Stimulated activated CD4-positive, alpha-beta T cell treated with anti-CD3 and anti-CD28 coated beads, Interleukin-2, amount 100 ng/mL, for 4 hours (primary cell): ENCODE measurements at places on chromosomes 3 and 15.

DNA sequence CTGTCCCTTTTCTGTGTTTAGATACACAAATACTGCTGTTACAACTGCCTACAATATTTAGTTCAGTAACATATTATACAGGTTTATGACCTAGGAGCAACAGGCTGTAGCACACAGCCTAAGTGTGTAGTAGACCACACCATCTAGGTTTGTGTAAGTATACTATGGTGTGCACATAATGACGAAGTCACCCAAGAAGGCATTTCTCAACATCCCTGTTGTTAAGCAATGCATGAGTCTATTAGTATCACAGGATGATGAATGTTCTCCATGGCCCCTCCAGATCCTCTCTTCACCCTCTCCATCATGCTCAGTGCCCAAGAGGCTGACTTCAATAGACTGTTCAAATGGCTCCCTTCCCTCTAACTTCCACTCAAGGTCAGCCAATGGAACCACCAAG, 14.6 kb upstream of the SEC62 start:
- DNase-seq: no peak

DNA sequence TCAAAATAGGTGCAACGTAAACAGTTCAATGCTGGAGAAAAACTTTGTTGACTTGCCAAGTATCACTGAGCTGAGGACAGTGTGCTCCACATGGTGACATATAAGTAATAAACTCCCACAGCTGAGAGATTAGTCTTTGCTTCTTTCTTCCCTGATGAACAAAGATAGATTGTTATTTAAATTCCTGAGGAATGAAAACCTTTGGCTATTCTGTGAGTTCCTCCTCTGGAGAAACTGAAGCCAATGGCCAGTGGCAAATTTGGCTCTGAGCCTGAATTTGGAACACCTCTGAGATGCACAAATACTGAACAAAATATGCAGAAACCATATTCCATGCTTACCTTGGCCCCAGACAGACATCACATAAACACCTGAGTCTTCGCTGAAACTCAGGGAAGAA, 63.3 kb downstream of the RPL22L1 start:
- DNase-seq: no peak

GRCh38 chr15:29670998-29671981, 151.0 kb downstream of the TJP1 start:
- DNase-seq: no peak

GRCh38 chr15:55402707-55403106, 5.5 kb downstream of the CCPG1 start:
- no peak for DNase-seq

- DNase-seq: no peak
Observed at GRCh38 chr15:29638781-29639180, 183.5 kb downstream of the TJP1 start.

DNA sequence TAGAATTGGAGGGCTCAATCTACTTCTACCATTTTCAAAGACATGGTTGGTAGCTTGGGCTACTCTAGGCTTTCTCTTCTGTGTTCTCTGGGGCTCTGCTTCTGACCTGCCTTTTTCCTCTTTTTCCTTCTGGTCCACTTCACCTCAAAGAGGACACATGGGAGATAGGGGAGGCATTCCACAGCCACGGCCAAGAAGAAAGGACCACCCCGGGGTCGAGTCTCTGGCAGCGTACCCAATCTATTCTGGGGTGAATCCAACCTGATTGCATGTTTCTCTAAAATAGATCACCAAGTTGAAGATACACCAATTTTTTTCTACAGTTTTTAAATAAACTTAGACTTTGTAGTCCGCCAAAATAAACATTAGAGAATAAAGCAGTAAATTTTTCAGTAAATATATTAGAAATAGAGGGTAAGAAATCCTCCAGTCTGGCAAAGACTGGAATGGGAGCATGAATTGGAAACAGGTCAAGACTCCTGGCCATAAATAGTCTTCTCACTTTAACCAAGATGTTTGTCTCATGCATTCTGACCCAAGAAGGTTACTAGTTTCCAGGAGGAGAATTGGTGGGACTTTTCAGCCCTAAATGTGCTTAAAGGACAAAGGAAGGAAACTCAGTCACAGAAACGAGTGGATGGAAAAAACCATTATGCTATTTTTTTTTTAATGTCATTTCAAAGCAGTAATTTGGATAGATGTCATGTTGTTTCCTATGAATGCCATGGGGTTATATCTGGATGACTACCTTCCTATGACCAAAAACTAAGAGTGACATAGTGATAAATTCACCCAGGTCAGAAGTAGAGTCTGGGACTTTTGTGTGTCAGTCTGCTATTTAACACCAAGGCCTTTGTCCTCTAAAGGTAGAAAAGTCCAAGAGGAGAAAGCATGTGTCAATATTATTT, 71.3 kb upstream of the PHLDB2 start:
- DNase-seq: no peak

DNA sequence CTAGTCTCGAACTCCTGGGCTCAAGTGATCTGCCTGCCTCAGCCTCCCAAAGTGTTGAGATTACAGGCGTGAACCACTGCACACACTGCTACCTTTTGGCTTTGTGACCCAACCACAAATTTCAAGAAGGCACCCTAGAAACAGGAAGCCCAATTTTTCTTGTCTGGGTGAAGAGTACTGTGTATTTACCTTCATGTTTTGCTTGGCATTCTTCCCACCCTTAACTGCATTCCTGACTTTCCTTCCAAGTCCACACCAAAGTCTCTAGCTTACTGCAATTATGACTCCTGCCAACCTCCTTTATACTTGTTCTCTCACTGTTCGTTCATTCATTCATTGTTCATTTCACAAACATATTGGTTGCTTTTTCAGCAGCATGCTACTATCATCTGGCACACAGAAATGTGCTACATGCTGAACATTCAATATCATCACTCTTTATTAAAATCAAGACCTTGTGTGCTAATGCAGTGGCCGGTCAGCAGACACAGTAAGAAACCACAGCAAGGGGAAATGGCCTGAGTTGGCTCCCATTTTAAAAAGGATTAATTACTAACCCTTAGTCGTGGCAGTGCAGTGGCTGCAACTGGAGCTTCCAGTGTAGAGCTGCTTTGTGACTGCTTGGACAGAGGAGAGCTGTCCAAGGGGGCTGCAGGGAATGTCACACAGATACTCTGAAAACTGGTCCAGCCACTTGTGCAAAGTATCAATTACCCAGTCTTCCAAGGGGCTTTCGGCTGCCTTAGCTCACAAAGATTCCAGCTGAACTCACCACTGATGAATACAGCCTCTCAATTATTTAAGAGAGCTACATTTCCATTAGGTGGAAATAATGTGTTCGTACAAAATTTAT, 94.0 kb downstream of the ETFA start:
- no peak for DNase-seq

DNA sequence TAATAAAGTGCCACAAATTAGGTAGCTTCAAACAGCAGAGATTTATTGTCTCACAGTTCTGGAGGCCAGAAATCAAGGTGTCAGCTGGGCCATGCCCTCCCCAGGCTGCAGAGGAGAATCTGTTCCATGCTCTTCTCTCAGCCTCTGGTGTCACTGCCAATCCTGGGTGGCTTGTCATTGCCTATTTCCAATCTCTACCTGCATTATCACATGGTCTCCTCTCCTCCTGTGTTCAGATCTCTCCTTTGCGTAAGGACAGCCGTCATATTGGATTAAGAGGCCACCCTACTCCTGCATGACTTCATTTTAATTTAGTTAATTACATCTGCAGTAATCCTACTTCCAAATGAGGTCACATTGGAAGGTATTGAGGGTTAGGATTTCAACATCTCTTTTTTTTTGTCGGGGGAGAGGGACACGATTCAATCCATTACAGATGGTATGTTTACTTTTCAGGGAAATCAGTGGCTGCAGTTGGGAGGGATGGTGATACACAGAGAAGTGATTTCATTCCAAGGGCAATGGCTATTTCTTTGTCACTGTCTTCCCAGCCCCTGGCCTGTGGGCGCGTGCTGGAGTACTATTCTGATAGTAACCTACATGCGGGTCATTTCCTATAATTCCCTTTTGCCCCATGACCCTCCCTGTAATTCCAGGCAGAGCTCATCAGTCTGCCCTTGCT, 169.4 kb downstream of the MINAR1 start:
- DNase-seq: no peak

- DNase-seq: no peak
Observed at GRCh38 chr3:5096336-5097008, 25.6 kb upstream of the ARL8B start.

DNA sequence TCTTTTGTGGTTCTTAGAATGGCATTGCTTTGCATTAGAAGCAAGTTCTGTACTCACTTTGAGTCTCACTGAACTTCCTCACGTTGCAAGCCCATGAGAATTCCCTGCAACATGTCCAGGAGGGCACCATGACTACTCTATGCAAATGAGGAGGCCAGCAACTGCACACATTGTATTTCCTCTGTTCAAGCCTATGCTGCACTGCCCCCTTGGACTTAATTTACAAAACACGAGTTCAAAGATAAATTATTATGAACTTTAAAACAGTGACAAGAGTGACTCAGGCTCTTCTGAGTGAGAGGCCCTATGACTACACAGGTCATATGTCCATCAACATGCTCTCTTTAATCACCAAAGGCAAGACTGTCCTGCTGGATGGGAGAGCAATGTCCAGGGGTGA, 484.2 kb upstream of the ATP11B start:
- DNase-seq: no peak

- DNase-seq: no peak
Observed at GRCh38 chr3:1531981-1532380, 439.2 kb downstream of the CNTN6 start.
